ENCODE measurements at places on chromosomes 3 and 15. TPM values are rescaled to one million over a fixed set of nuclear protein-coding genes. Genes with fewer than 3 reads are reported as not detected.

ELL3 gene
- total RNA-seq = 2.0 TPM

TMEM45A gene
- 0.36 TPM for total RNA-seq

ANKRD63 gene
- total RNA-seq = not detected

LYZL4 gene
- not detected for total RNA-seq

DNAJC13 gene
- total RNA-seq = 23.6 TPM

DNA sequence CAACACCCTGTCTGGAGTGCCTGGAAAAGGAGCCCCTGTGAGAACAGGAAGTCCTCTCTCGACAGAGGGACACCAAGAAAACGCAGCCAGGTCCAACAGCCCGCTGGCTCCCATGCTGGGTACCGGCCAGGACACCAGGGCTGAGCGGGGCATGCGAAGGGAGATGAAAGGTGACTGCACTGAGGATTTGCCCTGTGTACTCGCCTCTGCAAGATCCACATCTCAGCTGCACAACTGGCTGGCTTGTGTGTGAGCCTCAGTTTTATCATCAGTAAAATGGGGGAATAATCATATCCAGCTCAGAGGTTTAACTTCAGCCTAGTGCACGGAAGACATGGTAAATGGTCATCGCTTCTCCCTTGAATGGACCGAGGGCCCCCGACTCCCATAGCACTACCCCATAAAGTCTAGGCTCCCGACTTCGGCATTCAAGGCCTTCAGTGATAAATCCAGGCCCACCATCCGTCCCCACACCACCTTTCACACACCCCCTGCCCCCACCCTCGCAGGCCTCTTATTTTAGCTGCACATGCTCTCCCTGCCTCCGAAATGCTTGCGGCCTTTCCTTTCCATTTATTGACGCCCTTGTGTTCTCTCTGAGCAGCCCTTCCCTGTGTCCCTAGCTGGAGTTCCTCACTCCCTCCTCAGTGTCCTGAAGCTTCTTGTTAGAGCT lies 15.8 kb downstream of the ISG20 start:
- H3K4me1 ChIP-seq = peaks cover 26% of the 10 kb centered on the region
- no peaks in the 10 kb centered on the region for H3K36me3 ChIP-seq
- H3K27ac ChIP-seq = peak overlapping the region; percentile 36
- no peak overlapping the region for H3K4me3 ChIP-seq
- DNase-seq = no peak

- no peaks in the 10 kb centered on the region for H3K27me3 ChIP-seq
- no peak overlapping the region for H3K4me3 ChIP-seq
- peaks cover 11% of the 10 kb centered on the region for H3K4me1 ChIP-seq
- no peaks in the 10 kb centered on the region for H3K36me3 ChIP-seq
- DNase-seq = no peak
Observed at GRCh38 chr3:23856286-23856685, 50.5 kb downstream of the UBE2E1 start.

- H3K27ac ChIP-seq = no peak overlapping the region
- peaks cover 62% of the 10 kb centered on the region for H3K36me3 ChIP-seq
- no peak for DNase-seq
- H3K4me3 ChIP-seq = no peak overlapping the region
Observed at GRCh38 chr15:43471975-43472374, 21.0 kb downstream of the TP53BP1 start.

Measured in naive thymus-derived CD4-positive, alpha-beta T cell (primary cell).